Activated CD4-positive, alpha-beta T cell treated with anti-CD3 and anti-CD28 coated beads, Interleukin-2, Interleukin-4, amounts not matched to agents 100 ng/mL and 50 ng/mL, durations not matched to agents 16 hours and 8 hours (primary cell): ENCODE measurements at places on chromosomes 7 and 10.

- no peak for DNase-seq
Measured at GRCh38 chr10:124132876-124133275, 39.5 kb upstream of the CHST15 start.

DNA sequence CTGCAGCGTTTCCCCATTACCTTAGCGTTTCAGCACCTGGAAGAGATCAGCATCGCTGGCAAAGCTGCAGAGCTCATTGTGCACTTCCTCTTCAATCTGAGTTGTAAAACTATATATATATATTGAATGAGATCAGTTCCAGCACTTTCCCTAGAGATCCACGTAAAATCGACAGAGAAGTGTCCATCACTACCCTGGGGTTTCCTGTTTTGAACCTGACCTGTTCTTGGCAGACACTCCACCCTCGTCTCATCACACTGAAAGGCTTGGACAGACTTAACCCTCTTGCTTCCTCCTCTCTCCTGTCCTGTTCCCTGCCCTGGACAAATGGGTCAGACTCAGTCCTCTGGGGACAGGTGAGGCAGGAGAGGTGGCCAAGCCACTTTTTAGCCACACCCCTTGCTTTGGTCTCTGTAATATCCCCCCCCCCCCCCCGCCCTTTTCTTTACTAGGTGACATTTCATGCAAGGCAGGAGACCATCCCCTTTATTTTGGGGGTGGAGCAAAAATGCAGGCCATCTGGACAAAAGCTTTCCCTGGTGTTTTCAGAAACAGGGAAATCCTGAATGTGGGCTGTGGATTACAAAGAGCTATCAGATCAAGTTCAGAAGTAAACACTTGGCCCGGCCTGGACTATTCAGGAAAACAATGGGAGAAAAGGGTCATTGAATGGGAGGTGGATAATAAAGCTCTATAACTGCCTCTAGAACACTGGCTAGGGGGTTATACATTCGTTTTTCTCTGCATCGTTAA is 83.7 kb upstream of the KDM7A start:
- no peak for DNase-seq

DNA sequence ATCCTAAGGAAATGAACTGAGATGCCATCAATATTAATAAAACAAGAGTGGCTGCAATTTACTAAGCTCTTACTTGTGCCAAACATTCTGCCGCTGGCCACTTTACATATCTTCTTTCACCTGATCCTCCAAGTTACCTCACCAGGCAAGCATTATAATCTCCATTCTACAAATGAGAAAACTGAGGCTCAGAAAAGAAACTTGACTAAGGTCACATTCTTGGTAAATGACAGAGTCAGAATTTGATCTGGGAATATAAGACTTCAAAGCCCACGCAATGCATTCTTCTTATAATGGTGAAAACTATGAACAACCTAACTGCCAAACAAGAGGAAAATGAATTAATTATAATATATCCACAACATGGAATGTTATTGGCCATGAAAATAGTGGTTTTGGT is 46.1 kb upstream of the SMNDC1 start:
- no peak for DNase-seq

DNA sequence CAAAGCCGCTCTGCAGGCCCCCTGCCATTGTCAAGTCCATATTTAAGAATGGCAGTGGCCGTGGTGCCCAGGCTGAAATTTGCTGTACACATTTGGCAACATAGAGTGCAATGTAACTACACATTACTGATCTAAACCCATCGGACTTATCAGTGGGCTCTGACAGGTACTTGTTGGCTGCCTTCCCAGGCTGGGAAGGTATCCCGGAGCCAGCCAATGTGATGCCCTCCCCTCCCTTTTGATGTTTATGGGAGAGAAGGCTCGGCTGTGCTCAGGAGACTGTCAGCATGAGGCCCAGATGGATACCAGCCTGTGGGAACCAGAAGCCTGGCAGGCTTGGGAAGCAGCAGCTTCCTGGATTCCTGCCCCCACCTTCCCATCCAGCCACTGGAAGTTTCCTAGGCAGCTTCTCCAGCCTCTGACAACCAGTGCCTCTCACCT is 146.1 kb upstream of the TCF7L2 start:
- no peak for DNase-seq

DNA sequence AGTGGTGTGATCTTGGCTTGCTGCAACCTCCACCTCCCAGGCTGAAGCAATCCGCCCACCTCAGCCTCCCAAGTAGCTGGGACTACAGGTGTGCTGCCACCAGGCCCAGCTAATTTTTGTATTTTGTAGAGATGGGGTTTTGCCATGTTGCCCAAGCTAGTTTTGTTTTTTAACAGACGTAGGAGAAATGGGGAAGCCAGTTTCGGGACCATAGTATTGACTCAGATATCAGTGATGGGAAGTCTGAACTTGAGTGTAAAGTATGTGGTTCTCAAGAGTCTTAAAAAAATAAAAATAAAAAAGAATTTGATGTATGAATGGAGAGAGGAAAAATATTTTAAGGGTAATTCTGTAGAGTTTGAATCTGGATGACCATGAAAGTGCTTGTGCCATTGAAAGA is 34.2 kb downstream of the SP4 start:
- DNase-seq: no peak

DNA sequence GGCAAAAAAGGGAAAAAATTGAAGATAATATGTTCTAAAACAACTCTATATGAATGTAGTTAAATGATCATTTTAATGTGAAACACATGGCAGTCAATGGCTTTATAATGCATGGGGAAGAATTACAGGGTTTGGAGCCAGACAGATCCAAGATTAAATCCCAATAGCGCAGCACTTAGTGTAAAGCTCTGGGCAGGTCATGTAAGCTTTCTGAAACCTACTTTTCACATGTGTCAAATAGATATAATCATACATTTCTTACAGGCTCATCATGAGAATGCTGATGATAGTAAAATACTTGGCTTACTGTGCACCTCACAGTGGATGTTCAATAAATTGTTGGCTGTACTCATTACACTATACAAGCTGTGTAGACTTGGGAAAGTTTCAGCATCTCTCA is 48.0 kb upstream of the ZNF365 start:
- DNase-seq: no peak

DNA sequence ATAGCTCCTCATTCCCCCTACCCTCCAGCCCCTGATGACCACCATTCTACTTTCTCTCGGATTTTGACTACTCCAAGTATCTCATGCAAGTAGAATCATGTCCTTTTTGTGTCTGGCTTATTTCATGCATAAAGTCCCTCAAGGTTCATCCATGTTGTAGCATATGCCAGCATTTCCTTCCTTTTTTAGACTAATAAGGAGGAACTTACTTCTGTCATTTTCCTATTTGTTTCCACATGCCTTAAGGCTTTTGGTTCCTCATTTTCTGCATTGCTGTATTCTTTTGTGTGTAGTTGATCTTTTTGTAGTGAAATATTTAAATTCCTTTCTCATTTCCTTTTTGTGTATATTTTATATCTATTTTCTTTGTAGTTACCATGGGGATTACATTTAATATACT is 376.9 kb downstream of the CALN1 start:
- DNase-seq: no peak

DNA sequence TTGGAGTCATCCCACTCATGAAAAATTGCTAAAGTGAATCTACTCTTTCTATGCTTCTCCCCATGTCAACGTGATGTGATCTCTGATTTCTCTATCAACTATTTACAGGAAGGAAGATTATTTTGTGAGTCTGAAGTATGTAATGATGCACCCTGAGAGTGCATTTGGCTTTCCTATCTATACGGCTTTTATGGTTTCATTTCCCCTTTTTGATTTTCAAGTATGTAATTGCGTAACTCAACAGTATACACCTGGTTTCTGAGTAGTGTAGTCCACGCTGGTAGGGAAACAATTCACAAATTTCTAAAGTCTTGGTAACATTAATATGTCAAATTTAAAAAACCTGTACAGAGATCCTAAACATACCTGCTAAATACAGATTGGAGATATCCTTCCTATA is 194.7 kb upstream of the SEMA3A start:
- no peak for DNase-seq

DNA sequence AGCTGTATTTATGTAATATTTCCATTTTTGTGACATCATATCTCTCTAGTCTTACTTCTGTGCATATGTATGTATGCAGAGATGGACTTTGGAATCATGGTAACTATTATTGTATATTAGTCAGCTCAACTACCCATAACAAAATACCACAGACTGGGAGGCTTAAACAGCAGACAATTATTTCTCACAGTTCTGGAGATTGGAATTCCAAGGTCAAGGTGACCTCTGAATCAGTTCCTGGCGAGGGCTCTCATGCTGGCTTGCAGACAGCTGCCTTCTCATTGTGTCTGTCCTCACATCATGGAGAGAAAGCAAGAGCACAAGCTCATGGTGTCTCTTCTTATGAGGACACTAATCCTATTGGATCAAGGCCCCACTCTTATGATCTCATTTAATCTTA is 79.1 kb downstream of the RAMP3 start:
- no peak for DNase-seq

- peak; percentile 75 for DNase-seq
Measured at GRCh38 chr7:37336259-37336658, 112.4 kb downstream of the ELMO1 start.

DNA sequence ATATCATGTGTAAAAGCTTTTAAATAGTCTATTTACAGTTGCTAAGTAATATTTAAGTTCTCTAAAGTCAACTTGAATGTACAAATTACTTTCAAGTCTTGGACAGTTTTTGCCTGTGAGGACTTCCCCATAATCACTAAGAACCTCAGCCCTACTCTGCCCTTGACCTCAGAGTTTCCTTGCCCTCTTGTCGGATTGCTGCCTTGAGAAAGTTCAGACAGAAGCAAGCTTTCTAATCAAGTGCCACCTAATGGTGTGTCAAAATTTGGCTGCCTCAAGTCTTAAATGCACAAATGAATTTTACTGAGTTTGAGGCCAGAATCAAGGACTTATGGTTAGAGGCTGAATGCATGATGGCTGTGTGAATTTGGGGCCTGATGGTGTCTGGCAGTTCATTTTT is 88.3 kb upstream of the KAT6B start:
- no peak for DNase-seq

DNA sequence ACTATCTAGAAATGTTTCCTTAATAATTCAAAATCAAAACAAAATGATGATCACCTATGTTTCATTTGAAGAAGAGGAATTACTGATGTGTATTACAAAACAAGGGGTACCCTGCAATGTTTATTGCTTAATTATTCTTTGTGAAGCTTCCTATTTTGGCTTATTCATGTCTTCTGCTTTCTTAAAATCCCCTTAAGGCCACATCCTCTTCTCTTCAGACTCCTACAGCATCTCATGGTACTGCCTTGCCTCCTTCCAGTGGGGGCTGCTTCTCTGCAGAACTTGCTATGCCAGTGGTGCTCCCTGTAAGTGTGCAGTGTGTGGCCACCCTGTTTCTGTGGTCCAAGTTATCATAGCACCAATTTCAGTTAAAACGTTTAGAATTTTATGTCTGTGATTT is 35.0 kb downstream of the CCDC146 start:
- peak; percentile 31 for DNase-seq

- no peak for DNase-seq
Measured at GRCh38 chr10:22704942-22705341, 9.4 kb downstream of the PIP4K2A start.

DNA sequence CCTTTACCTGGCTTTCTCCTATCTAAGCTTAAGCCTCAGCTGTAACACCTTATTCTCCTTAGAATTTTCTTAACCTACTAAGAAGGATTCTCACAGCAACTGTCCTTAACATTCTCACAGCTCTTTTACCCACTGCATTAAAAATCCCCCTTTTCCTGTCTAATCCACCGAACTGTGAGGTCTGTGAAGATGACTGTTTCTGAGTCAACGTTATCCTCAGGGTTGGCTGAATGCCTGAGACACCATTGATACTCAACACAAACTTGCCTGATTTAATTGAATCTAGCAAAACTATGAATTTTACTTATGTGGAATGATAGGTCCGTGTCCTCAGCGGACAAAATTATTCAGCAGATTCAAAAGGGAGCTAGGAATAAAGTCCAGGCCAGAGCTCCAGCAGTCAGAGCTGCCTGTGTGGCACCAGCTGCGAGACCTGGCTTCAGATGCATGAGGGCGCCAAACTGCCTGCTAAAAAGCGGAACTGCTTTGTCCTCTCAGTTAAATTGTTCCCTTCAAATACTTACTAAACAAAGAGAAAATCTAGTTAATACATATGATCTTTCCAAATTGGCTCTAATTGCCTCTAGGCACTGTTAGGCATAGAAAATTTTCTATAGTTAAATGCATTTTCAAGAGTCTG is 33.4 kb upstream of the VWDE start:
- DNase-seq: no peak

DNA sequence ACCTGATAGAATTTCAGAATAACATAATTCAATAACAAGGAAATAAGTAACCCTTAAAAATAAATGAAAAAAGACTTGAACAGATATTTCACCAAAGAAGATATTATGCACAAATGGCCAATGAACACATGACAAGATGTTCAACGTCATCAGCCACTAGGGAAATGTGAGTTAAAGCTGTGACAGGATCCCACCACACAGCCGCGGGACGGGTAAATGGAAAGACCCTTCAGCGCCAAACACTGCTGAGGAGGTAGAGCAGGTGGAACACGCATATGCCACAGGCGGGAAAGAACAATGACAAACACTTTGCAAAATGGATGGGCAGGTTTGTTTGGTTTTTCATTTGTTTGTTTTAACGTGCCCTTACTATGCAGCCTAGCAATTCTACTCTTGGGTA is 86.1 kb upstream of the RNF32 start:
- no peak for DNase-seq

DNA sequence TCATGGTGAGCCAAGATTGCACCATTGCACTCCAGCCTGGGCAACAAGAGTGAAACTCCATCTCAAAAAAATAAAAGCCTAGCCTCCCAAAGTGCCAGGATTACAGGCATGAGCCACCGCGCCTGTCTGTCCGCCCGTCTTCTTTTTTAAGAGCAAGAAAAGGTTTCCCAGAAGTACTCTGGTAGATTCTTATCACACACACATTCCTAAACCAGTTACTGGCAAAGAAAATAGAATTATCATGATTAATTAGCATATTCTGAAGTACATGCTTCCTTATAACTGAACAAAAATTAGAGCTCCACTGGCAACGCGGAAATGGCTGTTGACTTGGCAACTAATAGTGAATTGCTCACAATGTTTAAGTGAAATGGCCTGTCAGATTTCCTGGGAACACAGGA is 87.0 kb downstream of the ADK start:
- DNase-seq: no peak

DNA sequence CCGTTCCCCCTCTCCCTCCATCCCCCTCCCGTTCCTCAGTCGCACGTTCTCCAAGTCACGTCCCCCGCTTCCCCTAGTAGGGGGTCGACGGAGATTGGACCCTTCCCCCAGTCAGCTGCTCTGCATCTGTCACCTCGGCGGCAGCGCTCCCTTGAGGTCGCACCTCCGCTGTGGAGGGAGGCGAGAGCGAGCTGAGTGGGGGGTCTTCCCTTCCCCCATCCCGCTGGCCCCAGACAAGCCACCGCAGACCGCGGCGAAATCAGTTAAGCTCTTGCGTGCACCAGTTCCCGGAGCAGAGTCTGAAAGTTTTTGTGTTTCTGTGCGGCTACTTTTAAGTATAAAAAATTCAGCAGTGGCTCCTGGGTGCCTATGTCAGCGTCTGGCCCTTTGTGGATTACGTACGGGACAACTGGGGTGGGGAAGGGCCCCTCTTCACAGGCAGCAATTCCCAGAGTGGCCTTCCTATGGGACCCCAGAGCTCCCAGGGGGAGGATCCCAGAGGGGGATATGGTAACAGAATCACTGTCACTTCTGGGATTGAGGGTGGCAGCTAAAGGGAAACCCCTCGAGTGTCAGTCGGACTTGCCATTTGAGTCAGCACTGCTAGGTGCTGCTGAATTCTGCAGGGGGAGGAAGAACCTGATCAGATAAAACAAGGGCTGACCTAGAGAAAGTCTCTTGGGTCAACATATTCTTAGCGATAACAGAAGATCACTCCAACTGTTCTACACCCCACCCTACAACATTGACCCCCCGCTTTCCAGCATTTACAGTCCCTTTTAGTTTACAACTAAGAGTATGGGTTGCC is 12.5 kb upstream of the DDIT4 start:
- peak; percentile 91 for DNase-seq
